ENCODE measurements at places on chromosomes 3 and 15.

- H3K4me1 ChIP-seq, result peaks cover 20% of the 10 kb centered on the region
- no peaks in the 10 kb centered on the region for H3K27me3 ChIP-seq
- DNase-seq, result no peak
- no peak overlapping the region for H3K4me3 ChIP-seq
These were observed 216.6 kb upstream of the UMPS start for GRCh38 chr3:124513610-124513997.

DNA sequence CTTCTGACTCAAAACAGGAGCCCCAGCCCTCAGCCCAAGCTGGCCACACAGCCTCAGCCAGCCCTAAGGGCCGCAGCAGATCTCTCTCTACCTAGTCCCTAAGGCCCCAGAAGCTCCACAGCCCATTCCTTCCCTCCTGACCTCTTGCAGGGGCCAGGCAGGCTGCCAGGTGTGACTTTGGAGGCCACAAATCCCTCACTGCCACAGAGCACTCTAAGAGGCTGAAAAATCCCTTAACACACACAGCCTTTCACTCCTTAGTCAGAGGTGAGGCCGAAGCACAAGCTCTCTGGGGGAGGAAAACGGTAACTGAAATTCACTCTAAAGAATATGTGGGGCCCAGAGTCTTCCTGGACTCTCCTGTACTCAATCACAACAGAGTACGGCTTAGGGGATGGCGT is 23.3 kb downstream of the LRRC2 start:
- H3K27ac ChIP-seq, result no peak overlapping the region
- no peaks in the 10 kb centered on the region for H3K4me1 ChIP-seq
- H3K27me3 ChIP-seq, result no peaks in the 10 kb centered on the region
- H3K36me3 ChIP-seq, result no peaks in the 10 kb centered on the region
- DNase-seq, result no peak
- H3K4me3 ChIP-seq, result no peak overlapping the region

GRCh38 chr3:129052675-129053074 is 7.9 kb upstream of the GP9 start:
- no peaks in the 10 kb centered on the region for H3K36me3 ChIP-seq
- H3K4me1 ChIP-seq, result peaks cover 24% of the 10 kb centered on the region
- no peak overlapping the region for H3K4me3 ChIP-seq
- peak overlapping the region; percentile 74 for H3K27ac ChIP-seq
- H3K27me3 ChIP-seq, result no peaks in the 10 kb centered on the region
- no peak for DNase-seq

- DNase-seq, result no peak
- H3K4me3 ChIP-seq, result no peak overlapping the region
- no peaks in the 10 kb centered on the region for H3K36me3 ChIP-seq
- H3K4me1 ChIP-seq, result no peaks in the 10 kb centered on the region
- no peaks in the 10 kb centered on the region for H3K27me3 ChIP-seq
These were observed 16.5 kb downstream of the PODXL2 start for GRCh38 chr3:127645371-127646015.

DNA sequence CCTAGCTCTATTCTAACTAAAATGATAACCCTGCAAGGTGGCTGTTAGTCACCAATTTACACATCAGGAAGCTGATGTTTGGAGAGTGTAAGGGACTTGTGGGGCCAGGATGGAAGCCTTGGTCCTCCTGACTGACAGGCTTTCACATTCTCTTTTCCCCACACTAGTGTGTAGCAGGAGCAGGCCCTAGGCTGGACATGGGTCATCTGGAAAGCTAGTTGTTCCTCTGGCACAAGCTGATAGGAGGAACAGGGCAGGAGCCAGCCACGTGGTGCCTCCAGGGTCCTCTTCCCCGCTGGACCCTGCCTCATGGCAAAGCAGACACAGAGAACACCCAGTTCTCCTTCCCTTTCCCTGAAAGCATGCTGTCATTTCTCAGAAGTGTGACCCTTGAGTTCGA is 18.1 kb upstream of the RBSN start:
- H3K36me3 ChIP-seq, result no peaks in the 10 kb centered on the region
- H3K27me3 ChIP-seq, result no peaks in the 10 kb centered on the region
- no peak overlapping the region for H3K27ac ChIP-seq
- no peaks in the 10 kb centered on the region for H3K4me1 ChIP-seq
- no peak for DNase-seq

Measured in thoracic aorta (tissue), 2 donors.